CD4-positive, alpha-beta T cell treated with Interleukin-4 for 1 hour (primary cell): ENCODE measurements at places on chromosomes 12 and 14.

DNA sequence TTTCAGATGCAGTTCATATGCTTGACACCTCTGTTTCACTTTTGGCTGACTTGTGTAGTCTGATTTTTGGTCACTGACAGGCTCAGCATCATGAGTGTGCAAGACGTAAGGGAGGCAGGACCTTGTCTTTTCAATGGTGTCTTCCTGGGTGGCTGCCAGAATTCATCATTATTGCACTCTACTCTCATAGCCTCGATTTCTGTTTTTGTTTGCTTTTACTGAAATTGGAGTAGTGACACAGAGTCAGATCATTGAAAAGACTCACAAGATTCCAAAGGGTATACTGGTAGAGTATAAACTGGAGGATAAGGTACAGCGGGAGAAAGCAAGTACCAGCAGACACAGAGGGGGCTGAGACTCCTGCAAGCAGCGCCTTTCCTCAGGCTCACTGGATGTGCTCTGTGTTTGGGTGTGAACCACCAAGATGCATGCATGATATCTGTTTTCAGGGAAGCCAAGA is 126.3 kb upstream of the FGD4 start:
- no peak for DNase-seq

DNA sequence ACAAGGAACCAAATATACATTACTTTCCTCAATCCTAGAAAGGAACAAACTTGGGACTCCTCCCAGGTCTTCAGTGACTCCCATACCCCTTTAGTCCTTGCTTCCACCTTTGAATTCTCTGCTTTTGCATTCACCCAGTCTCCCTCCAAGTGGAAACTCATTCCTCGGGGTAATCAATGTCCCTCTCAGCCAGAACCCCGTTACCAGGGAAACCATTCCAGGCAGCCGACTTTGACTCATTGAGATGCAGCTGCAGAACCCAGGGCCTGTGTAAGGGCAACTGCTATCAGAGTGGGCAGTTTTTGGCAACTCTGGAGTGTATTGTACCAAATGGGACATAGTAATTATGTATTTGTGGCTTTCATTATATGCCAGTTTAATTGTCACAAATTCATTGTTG is 186.2 kb downstream of the NRXN3 start:
- DNase-seq, result no peak

DNA sequence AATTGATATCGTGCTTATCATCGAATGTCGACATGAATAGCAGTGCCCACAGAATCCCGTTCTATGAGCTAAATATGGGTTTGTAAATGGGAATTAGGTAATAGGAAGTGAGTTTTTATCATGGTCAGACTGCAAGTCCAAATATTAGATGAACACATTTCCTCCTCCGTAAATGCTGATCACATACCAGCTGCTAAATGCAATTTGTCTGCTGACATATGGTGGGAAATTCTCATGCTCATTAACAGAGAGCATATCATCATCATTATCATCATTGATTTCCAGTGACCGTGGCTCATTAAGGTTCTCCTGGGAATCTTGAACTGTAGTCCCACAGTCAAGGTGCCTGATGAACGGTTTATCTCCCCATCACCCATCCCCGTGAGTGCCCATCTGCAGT is 998.8 kb upstream of the TMEM132C start:
- DNase-seq, result no peak

DNA sequence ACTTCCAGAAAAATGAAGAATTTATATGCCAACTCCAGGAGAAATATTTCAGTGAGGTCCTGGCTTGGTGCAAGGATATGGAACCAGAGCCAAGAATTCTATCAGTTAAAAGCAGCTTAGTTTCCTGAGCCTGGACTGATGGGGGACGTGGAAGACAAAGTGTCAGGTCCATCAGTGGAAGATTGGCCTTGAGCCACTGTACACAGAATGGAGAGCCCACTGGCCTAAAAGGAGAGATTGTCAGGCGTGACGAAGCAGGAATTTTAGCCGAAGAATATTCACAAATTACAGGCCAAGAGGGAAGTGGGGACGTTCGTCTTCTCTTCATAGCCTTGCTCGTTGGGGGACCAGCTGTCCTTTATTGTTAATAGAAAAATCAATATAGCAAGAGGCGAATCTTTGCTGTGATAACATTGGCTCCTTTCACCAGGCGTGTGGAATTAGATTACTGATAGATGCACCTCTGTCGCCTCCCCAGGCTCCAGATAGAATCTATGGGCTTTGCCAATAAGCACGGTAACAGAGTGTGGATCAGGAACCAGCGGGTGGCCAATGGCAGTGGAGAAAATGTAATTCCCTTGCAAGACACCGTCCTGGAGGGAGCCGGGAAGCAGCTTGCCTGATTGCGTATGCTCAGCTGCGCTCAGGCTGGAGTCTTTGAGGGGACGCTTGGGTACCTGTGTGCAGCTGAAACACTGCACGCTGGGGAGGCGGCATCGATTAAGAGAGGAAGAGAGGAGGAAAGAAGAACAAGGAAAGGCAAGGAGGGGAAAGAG is 56.4 kb downstream of the TMEM132C start:
- DNase-seq, result no peak

DNA sequence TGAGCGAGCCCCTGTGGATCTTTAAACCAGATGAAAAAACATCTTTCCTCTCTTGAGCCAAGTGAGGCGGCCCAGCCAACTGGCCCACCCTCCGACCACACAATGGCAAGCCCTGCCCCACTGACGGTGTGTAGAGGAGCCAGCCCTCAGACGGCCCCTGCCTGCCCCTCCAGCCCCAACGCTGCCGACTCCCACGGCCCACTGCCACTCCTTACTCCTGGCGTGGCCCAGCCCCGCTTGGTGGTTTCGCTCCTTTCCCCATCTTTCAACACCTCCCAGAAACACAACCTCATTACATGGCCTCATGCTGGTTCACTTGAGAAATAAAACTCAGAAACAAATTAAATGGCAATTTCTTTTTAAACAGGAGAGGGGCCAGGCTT is 80.6 kb upstream of the DICER1 start:
- DNase-seq, result no peak

- peak; percentile 90 for DNase-seq
These were observed at the start of gene RPL6 for GRCh38 chr12:112409064-112409905. RPL6 (minus strand) TSS chr12:112409605; CDS start chr12:112408656, 949 bp downstream.

DNA sequence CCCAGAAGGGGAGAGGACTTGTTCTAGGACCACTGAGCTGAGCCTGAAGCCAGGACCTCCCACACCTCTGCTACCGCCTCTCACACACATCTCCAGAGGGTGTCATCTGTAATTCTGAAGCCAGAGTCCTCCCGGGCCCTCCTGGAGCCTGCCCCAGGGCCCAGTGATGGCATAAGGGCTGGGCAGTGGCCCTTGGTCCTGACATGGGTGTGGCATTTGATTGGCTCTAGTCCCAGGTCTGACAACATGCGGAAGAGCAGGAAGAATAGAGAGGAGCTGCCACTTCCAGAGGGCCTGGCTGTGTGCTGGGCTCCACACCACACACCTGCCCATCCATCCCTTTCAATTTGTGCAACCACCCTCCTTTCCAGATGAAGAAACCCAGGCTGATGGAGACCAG is 144.3 kb upstream of the GSC start:
- no peak for DNase-seq

DNA sequence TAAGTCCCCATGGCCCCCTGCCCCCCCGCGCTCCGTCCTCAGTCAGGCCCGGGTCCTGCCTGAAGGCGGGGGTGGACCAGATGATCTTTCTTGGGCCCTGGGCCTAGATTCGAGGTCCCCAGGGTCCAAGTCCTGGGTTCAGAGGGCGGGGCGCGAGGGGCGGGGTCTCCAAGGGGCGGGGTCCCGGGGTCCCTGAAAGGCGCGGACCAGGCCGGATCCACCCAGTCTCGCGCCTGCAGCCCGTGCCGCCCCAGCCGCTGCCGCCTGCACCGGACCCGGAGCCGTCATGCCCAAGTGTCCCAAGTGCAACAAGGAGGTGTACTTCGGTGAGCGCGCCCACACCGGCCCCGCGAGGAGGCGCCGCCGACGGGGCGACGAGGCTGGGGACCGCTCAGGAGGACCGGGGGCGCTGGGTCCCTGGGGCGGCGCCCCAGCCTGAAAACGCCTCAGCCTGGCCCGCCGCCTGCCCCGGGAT is 325 bp downstream of the CRIP1 start:
- DNase-seq, result peak; percentile 86

DNA sequence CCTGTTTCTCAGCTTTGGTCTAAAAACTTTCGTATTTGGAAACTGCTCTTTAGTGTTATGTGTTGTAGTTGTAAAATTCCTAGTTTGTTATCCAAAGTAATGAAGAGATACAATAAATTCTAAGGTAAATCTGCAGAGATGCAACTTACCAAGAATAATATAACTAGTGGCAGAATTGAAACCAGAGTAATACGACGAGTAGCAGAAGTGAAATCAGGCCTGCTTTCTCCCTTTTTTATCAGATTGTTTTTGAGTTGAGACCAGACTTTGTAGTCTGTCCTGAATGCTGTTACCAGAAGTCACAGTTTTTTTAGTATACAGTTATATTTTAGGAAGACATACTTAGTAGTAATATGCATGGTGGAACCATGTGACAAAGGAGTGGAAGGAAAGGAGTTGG is 12.5 kb downstream of the PAPOLA start:
- no peak for DNase-seq

- no peak for DNase-seq
These were observed 215.0 kb downstream of the KIF26A start for GRCh38 chr14:104353221-104353920.

GRCh38 chr14:95892142-95892541 is 15.5 kb downstream of the TUNAR start:
- DNase-seq, result no peak

DNA sequence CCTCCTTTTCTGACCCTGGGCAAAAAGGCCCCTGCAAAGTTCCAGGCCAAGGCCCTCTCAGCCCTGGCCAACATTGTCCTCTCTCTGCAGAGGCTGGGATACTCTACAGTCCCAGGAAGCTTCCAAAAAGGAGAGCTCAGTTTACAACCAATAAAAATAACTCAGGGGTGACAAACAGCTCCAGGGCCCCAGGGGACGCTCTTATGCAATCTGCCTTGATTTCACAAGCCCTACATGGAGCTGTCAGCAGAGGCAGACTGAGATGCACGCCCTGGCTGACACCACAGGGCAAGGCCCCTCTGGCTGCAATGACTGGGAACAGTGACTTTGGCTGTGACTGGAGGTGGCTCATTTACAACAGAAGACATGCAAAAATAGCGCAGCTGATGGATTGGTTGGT is 129.0 kb upstream of the MED13L start:
- DNase-seq, result peak; percentile 73

DNA sequence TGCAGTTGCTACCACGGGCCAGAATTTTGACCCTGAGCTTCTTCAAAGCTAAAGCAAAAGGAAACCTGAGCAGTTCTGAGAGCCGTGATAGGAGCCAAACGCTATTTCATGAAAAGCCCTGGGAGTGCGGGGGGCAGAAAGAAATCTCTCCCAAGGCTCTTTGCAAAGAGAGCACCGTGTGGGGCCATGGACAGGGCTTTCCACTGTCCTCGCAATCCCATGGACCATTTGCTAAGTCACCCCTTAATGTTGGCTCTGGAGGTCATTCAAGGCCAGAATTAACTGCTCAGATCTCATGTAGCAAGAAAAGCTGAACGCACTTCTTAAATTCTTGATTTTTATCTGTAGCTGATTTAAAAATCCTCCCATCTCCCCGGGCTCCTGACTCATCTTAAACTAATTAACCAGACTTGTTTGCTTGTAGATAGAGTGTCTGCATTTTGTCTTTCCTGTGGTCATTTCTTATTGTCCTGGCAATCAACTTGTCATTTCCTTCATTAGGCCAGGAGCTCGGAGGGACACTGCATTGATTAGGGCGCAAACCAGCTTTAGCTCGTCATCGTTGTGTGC is 24.8 kb downstream of the CLSTN3 start:
- DNase-seq, result no peak

DNA sequence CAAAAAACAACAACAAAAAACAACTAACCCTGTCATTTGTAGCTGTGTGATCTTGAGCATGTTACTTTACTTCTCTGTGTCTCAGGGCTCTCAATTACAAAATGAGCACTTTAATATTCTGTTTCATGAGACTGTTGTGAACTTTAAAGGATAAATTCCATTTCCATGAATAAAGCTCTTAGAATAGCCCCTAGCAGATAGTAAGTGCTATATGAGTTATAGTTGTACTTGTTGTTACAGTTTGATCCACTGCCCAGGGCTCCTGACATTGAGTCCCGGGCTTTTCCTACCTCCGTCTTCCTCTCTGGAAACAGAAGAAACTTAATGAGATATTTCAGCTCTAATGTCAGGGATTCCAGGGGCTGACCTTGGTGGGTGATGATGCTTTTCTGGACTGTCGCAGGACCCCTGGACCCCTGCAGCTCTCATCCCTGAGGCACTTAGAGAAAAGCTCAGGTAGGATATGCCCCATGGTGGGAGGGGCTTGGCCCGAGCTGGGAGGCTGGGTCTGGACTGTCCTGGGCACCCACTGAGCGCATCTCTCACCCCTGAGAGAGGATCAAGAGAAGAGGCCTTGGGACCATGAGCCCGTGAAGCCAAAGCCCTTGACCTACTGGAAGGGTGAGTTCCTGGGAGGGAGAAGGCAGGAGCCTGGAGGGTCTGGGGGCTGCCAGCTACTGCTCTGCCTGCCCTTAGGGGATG is 5.1 kb downstream of the P3H3 start:
- no peak for DNase-seq

DNA sequence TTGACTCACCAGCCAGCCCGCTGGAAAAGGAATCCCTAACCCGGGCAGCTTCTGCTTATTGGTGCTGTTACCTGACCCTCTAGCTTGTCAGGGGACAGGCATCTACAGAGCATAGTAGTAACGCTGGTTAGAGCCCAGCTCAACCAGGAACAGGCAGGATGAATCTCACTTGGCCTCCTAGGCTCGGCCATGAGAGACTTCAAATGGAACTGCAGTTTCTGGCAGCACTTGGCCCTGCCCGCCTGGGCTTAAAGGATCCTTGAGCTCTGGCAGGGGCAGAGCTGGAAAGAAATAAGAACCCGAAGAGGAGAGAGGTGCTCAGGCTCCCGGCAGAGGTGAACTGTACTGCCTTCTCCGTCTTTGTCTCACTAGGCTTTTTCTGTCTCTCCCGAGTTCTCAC is 2.3 kb upstream of the LHX5 start:
- DNase-seq, result no peak

GRCh38 chr12:3455312-3455711 is 35.7 kb upstream of the PRMT8 start:
- no peak for DNase-seq

GRCh38 chr12:110116623-110117022 is 7.5 kb upstream of the IFT81 start:
- no peak for DNase-seq

DNA sequence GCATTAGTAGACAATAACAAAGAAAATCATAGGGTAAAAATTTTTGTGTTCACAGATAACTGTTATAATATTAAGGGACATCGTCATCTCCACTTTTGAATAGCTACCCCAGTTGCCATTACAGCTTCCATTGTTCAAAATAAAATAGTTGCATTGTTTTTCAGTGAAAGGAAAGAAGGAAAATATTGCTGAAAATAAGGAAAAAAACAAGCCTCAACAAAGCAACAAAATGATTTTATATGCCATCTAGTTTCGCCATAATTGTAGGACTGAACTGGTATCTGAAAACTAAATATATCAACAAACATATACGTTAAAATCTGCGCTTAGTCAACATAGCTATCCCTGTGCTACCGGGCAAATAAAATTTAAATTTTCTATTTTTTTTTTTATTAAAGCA is 3.3 kb downstream of the CDK17 start:
- no peak for DNase-seq

GRCh38 chr14:105527826-105528585 is 1.6 kb downstream of the TMEM121 start:
- DNase-seq, result peak; percentile 83
